ENCODE measurements at places on chromosomes 16 and 17. TPM values are rescaled to one million over a fixed set of nuclear protein-coding genes. Genes with fewer than 3 reads are reported as not detected.

Gene SDR42E1
- not detected for total RNA-seq

Gene OR2C1
- total RNA-seq, result not detected

Gene TSPOAP1
- not detected for total RNA-seq

Gene LRRC75A
- total RNA-seq, result 1.4 TPM

Gene SDR42E2
- under 0.01 TPM for total RNA-seq

Gene CSH1
- total RNA-seq, result not detected

Gene SGCA
- not detected for total RNA-seq

Gene CRYM
- total RNA-seq, result 0.59 TPM

Gene TLCD2
- 1.5 TPM for total RNA-seq

Gene MRPL58
- total RNA-seq, result 33.8 TPM

Gene KRT12
- not detected for total RNA-seq

Gene DPEP3
- total RNA-seq, result not detected

Gene C17orf78
- not detected for total RNA-seq

Gene EMC8
- 37.1 TPM for total RNA-seq
